ENCODE measurements at places on chromosomes 4 and X.

GRCh38 chrX:44144177-44144945, 171.2 kb upstream of the NDP start:
- DNase-seq = no peak

- DNase-seq = no peak
Measured at GRCh38 chr4:48237996-48238645, 31.5 kb downstream of the TEC start.

DNA sequence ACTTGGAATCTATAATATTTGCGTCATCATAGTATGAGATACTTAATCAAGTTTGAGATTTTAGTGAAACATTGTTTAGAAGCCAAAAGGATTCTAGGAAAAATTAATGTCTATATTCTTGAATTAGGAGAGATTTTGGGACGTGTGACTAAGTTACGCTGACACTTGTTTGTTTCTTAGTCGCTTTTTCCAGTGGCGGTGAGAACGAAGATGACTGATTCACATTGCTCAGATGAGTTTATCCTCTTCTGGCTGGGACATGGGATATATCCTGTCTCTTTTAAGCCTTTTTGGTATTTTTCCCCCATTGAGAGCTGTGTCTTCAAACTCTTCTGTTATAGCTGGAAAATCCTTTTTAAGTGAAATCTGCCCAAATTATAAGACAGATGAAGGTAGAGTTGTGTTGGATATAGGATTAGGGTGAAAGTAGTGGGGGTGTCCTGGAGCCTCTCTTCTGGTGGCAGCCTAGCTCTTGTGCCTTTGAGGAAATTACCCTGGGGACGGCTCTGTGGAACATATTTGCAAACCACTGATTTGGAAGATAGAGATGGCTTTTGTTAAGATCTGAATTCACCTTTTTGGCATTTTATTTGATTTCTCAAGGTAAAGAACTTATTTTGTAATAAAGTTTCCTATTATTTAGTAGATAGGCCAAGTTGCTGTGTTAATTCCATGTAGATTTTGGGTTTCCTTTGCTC, 49.7 kb downstream of the HTT start:
- no peak for DNase-seq

DNA sequence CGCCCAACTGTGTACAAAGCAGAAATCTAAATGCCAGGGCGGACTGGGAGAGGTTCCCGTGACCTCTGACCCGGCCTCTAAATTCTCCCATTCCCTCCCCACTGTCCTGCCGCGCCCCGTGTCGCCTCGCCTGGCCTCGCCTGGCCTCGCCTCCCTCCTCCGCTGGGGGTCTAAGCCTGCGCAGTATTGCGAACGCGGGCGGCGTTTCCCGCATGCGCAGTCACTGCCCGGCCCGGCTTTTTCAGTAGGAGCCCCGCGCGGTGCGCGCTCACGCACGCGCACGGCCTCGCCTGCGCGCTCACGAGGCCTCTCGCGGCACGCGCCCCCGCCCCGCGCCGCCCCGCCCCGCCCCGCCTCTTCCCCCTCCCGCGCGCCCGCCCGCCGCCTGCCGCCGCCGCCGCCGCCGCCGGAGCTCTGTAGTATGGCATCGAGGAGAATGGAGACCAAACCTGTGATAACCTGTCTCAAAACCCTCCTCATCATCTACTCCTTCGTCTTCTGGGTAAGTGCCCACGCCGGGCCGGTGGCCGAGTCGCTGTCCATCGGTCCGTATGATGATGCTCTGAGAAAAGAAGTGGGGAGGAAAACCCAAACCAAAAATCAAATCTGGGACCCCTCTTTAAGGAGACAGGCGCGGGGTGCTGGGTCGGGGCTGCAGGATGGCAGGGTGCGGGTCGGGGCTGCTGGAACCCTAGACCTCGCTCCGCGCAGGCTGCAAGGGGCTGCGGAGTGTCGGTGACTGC, at the start of gene TSPAN7:
Gene TSPAN7, plus strand, starts transcription at position 417 of the 743 bp plus-strand sequence. Its CDS starts 5 bp downstream, at position 422.
- peak; percentile 66 for DNase-seq

- DNase-seq = no peak
Measured at GRCh38 chr4:6316461-6317003, 46.9 kb downstream of the WFS1 start.

GRCh38 chrX:68375803-68376202, 57.5 kb downstream of the OPHN1 start:
- no peak for DNase-seq

Data from stimulated activated CD4-positive, alpha-beta T cell treated with anti-CD3 and anti-CD28 coated beads, Interleukin-1b, Interleukin-23, amount 100 ng/mL, for 24 hours (primary cell).